ENCODE measurements at places on chromosomes 3 and 15.
A peak's percentile ranks its signal among the peaks of the same experiment; 100 is the strongest.

- DNase-seq: no peak
Observed at GRCh38 chr3:40869013-40869412, 330.3 kb upstream of the CTNNB1 start.

GRCh38 chr3:171218069-171218468 lies 191.5 kb upstream of the SLC2A2 start:
- no peak for DNase-seq

DNA sequence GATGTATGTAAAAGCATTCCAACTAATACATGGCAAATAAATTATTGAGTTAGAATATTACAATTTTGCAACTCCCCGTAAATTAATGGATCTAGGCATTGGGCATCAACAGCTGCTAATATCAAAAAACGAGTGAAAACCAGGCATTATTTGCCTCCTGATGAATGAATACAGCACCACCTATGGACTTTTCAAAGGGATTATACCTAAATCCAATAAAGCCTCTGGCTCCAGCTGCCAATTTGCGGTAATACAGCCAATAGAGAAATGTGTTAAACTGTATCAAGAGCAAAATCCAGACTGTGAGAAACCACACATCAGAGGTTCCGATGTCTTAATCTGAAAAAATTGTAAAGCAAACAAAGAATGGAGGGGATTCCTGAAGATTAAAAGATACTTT lies 16.3 kb upstream of the A4GNT start:
- DNase-seq: no peak

- DNase-seq: no peak
Observed at GRCh38 chr15:41331833-41332193, 578 bp downstream of the OIP5 start.

- peak; percentile 88 for DNase-seq
Observed at GRCh38 chr3:72347819-72348319, 500.4 kb downstream of the SHQ1 start.

DNA sequence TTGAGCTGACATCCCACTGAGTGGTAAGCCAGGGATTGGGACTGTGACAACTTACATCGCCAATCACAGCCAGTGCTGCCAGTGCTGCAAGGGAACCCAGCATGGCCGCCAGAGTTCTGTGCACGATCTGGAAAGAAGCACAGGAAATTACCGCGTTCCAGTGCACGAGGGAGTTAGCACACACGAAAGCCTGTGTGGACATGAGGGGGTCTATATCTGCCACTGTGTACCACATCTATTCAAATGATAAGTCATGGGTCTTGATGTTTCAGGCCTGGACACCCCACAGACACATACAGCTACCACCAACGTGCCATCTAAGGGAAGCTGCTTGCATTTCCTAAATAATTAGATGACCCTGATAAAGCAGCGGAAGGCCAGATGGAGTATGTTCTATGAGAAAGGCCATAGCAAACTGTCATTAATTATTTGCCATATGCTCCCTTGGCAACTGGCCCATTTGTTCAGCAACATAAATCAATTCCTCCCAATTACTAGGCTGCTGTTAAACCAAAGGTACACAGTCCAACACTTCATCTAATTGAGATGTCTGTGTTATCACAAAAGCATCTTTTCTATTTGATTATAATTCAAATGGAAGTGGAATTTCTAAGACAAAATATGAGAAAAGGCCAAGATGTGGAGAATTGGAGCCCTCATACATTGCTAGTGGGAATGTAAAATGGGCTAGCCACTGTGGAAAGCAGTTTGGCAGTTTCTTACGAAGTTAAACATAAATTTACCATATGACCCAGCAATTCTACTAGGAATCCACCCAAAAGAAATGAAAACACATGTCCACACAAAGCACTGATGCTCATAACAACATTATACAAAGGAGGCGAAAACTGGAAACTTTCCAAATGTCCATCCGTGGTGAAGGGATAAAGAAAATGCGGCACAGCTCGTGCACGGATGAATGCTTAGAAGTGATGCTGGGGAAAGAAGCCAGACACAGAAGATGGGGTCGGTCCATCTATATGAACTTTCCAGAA lies 108.3 kb downstream of the OCA2 start:
- no peak for DNase-seq

DNA sequence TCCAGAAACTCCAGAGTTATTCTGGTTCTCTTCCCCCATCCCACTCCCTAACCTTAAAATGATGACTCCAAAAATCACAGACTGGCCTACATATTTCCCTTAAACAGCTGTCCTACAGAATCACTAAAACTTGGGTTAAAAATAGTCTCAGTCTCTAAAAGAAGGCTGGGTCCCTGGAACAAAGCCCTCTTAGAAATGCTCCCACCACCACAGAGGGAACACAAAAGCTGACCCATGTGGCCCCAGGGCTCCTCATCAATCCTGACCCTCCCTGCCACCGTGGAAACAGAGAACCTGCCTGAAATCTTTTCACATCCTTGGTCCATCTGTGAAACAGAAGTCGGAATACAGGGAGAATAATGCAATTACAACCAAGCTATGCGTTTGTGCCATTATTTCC lies 55.7 kb upstream of the DCLK3 start:
- no peak for DNase-seq

- DNase-seq: no peak
Observed at GRCh38 chr3:194251891-194252560, 99.1 kb downstream of the CPN2 start.

GRCh38 chr15:91022832-91023129 lies 387 bp upstream of the VPS33B start:
- no peak for DNase-seq

DNA sequence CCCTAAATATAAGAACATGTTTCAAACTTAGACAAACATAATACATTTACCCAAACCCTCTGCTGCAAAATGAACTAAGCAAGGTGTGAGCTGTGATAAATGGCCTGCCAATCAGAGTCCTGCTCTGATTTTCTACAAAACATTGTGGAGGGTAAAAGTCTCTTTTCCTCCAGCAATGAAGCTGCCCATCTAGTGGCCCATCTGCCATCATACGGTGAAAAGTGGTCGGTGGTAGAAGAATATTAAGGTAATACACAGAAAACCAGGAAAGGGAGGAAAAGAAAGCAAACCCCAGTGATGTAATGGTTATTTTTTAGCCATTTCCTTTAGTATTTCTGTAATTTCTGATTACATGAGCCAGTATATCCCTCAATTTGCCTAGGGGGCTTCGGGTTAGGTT lies 838.1 kb downstream of the TBL1XR1 start:
- no peak for DNase-seq

DNA sequence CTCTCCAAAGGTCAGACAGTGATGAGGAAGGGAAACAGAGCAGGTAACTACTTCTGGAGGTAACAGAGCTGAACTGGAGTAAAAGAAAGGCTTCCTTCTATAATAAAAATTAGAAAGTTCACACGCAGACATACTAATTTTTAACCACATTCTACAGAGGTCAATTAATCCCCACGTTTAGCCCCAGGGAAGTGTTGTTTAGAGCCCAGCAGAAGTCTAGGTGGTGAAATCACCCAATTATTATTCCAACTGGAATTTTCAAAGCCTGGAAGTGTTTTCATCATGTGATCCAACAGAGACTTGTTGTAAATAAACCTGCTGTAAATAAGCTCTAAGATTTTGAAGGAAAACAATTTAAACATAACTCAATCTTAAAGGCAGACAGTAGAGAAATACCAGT lies 6.8 kb downstream of the ALDH1A2 start:
- DNase-seq: no peak

GRCh38 chr3:119930286-119930685 lies 148.4 kb downstream of the NR1I2 start:
- DNase-seq: no peak

DNA sequence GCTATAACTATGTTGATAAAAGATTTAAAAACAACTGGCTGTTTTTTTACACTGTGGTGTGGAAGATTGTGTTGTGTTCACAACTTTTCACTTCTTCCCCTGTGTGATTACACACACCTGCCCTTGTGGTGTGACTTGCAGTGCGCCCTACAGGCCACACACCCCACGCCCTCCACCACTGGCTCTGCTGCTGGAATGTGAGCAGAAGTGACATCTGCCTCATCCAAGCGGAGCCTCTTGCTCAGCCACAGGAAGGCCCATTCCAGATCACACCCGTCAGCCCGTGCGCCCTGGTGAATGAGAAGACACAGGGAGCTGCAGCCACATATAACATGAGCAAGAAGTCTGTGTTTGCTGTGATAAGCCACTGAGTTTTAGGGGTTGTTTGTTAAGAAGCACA lies 7.0 kb downstream of the CCR2 start:
- DNase-seq: peak; percentile 31

DNA sequence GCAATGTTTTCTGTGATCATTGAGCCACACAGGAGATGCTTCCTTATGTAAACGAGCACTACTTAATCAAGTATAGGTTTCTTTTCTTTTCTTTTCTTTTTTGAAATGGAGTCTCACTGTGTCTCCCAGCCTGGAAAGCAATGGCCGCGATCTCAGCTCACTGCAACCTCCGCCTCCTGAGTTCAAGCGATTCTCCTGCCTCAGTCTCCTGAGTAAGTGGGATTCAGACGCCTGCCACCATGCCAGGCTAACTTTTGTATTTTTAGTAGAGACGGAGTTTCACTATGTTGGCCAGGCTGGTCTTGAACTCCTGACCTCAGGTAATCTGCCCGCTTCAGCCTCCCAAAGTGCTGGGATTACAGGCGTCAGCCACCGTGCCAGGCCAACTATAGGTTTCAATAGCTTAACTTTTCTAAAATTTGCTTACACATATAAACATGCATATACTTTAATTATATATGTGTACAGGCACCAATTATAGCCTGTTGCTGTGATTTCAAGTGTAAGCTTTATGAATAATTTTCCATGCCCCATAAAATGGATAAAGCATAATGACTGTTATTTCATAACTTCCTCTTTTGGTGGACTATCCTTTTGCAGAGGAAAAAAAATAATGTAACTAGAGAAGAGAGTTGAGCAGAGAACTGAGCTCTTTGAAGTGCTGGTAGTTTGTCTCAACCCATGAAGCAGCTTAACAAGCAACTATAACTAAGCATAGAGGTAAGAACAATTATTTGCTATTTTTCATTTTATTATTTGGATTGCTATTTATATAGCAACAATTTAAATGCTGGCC lies 24.8 kb upstream of the MBNL1 start:
- DNase-seq: peak; percentile 53

DNA sequence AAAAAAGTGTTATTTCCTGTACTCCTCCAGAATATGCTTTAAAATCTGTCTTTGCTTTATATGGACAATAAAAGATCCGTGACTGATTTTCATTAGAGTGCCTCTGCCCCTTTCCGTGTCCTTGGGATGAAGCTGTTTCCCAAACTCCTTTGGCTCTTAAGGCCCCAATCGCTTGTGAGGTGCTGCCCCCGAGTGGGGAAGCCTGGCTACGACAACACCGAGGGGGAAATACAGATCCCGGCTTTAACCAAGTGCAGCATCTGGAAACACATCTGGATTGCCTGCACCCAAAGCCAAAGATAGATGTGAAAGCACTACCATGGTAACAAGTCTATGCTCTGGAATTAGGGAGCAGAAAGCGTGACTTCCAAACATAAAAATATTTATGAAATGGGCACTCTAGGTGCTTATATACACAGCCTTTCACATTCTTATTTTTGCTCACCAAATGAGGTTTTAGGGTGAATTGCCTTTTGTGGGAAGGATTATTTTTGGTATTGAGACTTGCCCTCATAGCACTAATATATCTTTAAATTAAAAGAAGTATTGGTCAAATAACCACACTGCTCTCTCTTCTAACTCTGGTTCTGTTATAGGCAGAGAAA lies 40.6 kb upstream of the ADCY5 start:
- DNase-seq: peak; percentile 23

DNA sequence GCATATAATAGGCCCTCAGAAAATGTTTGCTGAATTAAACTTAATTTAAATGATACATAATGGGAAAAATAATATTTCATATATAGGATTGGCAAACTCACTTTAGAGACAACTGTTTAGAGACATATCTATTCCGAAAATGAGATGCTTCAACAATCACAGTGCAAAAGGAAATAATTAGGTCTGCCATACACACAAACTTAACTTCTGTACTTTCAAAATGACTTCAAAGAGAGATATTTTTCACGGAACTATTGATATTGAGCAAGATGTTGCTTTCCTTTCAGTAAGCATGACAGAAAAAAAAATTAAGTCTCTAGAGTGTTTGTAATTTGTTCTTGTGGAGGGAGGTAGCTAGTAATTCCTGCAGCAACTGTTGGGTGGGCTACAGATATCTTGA lies 769.5 kb downstream of the TUSC7 start:
- no peak for DNase-seq

DNA sequence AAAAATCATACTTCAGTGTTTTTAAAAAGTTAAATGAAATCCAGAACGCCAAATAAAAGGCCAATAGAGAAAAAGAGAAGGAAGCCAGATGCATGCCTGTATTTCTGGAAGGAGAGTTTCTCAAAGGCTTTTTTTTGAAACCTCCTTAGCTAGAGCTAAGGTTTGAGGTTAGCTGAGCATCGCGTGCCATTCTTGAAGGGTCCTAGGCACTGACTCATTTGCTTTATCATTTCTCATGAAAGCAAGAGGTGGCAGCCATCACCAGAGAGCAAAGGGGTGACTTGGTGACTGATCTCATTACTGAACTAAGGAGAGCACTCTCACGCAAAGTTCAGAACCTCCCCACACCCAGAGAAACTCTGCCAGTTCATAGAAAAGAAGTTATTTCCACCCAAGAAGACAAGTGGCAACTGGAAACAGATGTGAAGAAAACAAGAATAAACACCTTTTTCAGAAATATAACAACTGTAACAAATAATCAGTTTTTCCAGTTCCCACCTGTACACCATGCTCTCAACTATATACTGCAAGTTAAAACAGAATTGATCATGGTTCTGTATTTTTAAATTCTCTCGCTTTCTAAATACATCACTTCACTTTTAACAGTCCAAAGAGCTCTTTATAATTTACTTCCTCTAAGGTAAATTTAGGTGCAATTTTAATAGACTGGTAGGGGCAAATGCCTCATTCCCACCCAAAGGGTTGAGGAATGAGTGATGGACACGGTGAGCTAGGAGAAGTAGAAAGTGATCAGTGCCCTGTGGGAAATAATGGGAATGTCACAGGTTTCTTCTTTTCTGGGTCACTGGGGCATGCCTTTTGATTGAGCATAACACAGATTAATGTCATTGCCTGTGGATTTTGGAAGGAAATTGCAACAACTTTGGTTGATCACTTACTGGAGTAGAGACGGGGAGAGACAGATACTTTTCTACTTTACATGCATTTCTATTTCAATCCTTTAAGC lies 24.7 kb downstream of the GPR15 start:
- DNase-seq: peak; percentile 73

- no peak for DNase-seq
Observed at GRCh38 chr3:134477002-134477401, 8.8 kb downstream of the ANAPC13 start.

- DNase-seq: no peak
Observed at GRCh38 chr3:190117981-190118380, 2.7 kb downstream of the P3H2 start.

All from CD14-positive monocyte (primary cell).